ENCODE measurements at places on chromosomes 11 and 22.
A peak's percentile ranks its signal among the peaks of the same experiment; 100 is the strongest.

- DNase-seq, result no peak
Observed at GRCh38 chr11:93054881-93055280, 85.4 kb downstream of the MTNR1B start.

DNA sequence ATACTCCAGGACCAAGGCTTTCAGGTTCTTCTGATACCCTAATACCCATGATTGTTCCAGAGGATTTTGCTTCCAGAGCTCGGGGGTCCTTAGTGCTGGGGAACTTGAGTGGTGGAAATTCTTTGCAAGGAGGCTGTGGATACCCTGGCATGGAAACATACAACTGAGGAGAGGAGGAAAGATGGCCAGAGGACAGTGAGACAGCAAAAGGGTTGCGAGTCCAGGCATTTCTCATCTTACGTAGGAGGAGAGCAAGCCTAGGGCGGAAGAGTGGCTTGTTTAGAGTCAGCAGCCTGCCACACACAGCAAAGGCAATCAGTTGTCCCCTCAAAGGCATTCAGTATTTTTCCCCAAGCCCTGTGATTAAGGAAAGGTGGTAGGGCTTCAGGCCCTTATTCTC is 73.5 kb downstream of the ADM start:
- no peak for DNase-seq

- DNase-seq, result no peak
Observed at GRCh38 chr11:12901272-12901671, 107.8 kb upstream of the RASSF10 start.

GRCh38 chr11:65810046-65810868 is 23.4 kb downstream of the OVOL1 start:
- DNase-seq, result no peak

GRCh38 chr11:46719048-46719542 is at the start of gene F2:
Gene F2 (plus strand): TSS chr11:46719213. CDS start chr11:46719236, 23 bp downstream.
- DNase-seq, result no peak

GRCh38 chr11:133041928-133042882 is 490.1 kb downstream of the OPCML start:
- DNase-seq, result no peak

- no peak for DNase-seq
Observed at GRCh38 chr11:119322360-119322739, 5.4 kb upstream of the MCAM start.

DNA sequence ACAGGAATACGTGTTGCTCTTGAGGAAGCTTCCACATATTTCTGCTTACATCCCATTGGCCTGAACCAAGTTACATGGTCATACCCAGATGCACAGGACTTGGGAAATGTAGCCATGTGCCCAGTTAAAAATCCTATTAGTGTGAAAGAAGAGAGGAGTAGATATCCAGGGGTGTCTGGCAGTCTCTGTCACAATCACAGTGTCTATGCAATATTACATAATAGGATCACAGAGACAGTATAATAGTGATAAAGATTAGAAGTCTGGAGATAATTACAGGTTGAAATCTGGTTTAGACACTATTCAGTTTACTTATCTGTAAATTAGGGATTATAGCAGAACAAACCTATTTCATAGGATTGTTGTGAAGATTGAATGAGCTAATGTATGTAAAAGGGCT is 62.6 kb upstream of the SLC6A5 start:
- DNase-seq, result no peak

- no peak for DNase-seq
Observed at GRCh38 chr11:134332189-134332631, 422 bp downstream of the GLB1L2 start.

GRCh38 chr11:64352995-64353714 is 5.8 kb upstream of the RPS6KA4 start:
- DNase-seq, result no peak

DNA sequence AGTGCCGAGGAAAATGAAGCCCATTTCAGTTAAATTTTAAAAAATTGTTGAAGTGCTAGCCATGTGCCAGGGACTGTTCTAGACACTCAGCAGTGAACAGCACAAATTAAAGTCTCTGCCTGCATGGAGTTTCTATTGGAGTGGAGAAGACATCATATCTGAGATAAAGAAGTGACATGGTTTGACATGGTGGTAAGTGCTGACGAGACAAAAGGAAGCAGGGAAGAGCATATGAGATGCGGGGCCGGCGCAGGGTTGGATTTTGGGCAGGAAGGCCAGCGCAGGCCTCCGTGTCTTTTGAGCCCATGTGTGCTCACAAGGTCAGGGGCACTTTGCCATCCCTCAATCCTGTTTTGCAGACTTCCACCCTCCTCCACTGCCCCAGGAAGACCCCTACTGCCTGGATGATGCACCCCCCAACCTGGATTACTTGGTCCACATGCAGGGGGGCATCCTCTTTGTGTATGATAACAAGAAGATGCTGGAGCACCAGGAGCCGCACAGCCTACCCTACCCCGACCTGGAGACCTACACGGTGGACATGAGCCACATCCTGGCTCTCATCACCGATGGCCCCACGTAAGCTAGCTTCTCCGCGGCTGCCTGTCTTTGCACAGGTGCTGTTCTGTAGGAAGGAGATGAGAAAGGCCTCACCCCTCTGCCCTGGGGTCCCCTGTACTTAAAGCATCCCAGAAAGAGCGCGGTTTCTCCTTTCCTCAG is 29.6 kb downstream of the AMPD3 start:
- DNase-seq, result no peak

DNA sequence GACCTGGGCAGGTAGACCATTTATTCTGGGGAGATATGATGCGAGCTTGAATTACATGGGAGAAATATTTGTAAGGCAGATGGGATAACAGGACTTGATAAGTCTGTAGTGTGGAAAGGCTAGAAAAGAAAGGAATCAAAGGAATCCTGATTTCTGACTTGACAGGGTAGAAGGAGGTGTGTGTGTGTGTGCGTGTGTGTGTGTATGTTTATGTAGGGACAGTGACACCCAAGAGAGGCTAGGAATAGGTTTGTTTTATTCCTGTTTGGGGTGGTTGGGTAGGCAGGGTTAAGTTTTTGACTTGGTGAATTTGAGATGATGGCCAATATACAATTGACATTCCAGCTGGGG is 390 bp upstream of the HTATIP2 start:
- DNase-seq, result no peak

GRCh38 chr22:50526108-50526833 is 873 bp upstream of the SCO2 start:
- DNase-seq, result peak; percentile 90

DNA sequence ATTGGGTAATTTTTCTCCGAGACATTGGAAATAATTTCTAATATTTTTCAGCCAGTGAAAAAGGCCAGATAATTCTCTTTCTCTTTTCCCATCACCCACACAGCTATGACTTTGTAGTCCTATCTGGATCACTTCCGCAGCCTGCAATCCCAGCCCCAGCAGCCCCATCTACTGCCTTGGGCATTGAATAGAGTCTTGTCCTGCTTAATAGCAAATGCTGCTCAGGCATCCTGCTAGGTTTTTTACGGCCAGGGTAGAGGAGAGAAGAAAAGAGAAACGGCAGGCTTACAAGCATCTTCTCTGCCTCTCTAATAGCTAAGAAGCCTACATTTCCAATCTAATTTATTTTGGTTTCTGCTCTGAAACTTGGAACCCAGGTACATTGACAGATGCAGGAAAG is 154.3 kb upstream of the B3GAT1 start:
- DNase-seq, result no peak

Data from HL-60 (cell line).